Activated naive CD4-positive, alpha-beta T cell treated with anti-CD3 and anti-CD28 coated beads, Interleukin-2, amount 50 U/mL, for 72 hours (primary cell): ENCODE measurements at places on chromosomes 12 and 14. TPM values are rescaled to one million over a fixed set of nuclear protein-coding genes. Genes with fewer than 3 reads are reported as not detected.

The NEUROD4 gene
- not detected for total RNA-seq

DNA sequence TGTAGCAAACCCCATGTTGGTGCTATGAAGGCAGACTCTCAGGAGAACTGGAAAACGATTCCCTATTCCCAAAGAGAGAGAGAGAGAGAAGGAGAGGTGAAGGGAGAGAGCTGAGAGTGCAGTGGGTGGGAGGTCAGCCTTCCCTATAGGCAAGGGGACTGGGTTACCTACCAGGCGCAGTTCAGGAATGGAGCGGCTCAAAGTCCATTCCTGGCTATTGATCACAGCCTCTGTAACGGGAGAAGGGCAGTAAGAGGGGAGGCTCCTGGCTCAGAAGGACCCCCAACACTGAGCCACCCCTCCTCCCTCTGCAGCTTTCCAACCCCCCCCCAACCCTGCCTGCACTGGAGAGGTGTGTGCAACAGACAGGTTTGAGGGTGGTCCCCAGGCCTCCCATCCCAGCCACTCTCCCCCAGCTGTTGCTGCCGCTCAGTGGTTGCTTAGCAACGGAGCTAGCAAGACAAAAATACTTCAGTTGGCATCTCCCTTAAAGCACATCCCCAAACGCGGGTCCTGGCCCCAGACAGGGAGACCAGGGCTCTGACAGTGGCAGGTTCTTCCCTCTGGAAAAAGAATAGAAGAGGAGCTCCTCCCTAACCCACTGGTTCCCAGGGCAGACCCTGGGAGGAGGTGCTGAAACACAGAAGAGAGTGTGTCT lies 3.2 kb downstream of the AGAP2 start:
- DNase-seq = no peak

The FAR2 gene
- 8.2 TPM for total RNA-seq

- no peak for DNase-seq
Measured at GRCh38 chr12:22562036-22563028, 18.0 kb upstream of the C2CD5 start.

- DNase-seq = no peak
Measured at GRCh38 chr12:69511469-69512267, 41.5 kb downstream of the FRS2 start.

- DNase-seq = no peak
Measured at GRCh38 chr12:82408844-82409243, 50.5 kb downstream of the METTL25 start.

GRCh38 chr12:95516757-95517156 lies 34.5 kb downstream of the USP44 start:
- DNase-seq = no peak

DNA sequence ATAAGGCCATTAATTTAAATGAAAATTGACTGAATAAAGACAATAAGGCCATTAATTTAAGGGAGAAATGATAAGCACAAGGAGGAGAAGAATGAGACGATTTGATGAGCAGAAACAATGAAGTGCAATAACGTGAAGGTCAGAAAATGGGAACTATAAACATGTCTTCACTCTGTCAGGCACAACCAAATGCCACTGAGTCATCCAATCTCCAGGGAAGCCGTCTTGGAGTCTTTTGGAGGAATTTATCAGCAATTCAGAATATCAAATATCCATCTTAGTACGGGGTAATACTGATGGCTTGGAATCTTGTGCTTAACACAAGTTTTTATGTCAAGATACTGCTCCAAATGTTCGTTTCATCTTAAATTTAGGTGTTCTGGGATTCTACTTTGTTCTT lies 159.9 kb downstream of the CAPZA3 start:
- DNase-seq = no peak

The GPR162 gene
- 0.60 TPM for total RNA-seq
